ENCODE measurements at places on chromosomes 5 and 9.

DNA sequence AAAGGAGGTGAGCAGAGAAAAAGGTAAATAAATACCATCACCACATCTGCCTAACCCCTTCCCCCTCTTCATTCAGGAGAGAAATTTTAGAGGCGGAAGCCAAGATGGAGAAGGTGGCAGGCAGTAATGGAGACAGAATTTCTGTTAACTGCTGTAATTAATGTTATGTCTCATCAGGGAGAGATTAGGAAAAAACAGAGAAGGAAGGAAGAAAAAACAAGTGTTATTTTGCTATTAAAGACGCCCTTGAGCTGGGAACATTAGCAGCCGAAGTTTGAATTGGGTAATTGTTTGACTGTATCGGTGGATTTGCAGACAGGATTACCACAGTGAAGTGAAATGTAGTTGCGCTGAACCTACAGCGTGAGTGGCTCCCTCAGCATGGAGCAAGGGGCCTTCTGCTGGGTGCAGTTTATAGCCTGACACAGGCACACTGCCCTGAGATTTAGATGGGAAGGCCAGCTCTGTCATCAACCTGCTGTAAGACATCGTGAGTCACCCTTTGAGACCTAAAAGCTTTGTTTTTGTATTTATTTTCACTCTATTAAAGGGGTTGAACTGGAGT is 136.3 kb downstream of the ASTN2 start:
- DNase-seq, result no peak

DNA sequence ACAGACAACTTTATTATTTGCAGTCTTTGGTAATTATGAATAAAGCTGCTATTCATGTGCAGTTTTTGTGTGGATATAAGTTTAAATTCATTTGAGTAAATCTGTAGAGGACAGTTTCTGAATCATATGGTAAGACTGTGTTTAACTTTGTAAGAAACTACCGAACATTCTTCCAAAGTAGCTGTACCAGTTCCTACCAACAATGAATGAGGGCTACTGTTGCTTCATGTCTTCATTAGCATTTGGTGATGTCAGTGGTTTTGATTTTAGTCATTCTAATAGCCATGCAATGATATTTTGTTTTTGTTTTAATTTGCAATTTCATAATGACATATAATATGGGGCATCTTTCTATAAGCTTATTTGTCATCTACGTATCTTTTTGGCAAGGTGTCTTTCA is 501.3 kb upstream of the RORB start:
- DNase-seq, result no peak

GRCh38 chr5:142680605-142681259 is 5.2 kb downstream of the FGF1 start:
- DNase-seq, result peak; percentile 40

GRCh38 chr9:2263665-2264064 is 248.5 kb downstream of the SMARCA2 start:
- DNase-seq, result no peak

DNA sequence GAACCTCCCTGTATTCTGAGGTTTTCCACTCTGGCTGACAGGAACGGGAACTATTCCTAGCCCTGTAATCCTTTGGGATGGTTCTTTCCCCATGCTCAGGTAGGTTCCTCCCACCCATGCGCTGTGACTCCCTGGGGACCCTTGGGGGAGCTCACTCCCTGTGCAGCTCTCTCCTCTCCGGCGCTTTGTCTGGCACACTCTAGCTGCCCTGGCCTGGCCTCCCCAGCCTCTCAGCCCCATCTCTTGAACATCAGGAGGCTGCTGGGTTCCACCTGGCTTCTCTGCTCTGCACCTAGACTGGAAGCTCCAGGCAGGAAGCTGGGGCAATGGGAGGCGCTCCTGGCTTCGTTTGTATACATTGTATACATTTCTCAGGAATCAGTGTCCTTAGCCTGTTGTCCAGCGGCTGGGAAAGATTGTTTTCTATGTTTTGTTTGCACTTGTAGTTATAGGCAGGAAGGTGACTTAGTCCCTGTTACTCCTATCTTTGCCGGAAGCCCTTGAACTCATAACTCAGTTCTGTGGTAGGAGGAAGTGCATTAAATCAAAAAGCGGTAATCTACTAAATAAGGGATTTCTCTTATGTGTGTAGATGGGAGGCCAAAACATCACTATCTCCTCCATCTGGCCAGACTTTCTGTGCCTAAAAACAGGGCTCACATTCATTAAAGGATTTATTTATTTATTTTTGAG is 20.4 kb downstream of the SLC25A25 start:
- no peak for DNase-seq

GRCh38 chr5:125032286-125032685 is 285.8 kb upstream of the ZNF608 start:
- peak; percentile 15 for DNase-seq

- no peak for DNase-seq
Observed at GRCh38 chr9:107086460-107086859, 196.6 kb upstream of the RAD23B start.

- no peak for DNase-seq
Observed at GRCh38 chr9:35828716-35829083, at the start of gene FAM221B. TSS of gene FAM221B (minus strand) at chr9:35828732. CDS start at chr9:35826161, 2,571 bp downstream.

- no peak for DNase-seq
Observed at GRCh38 chr5:157606046-157606445, 30.5 kb upstream of the ADAM19 start.

GRCh38 chr9:12954441-12954840 is 179.6 kb downstream of the LURAP1L start:
- DNase-seq, result no peak

- no peak for DNase-seq
Observed at GRCh38 chr9:136848393-136849037, 694 bp upstream of the PHPT1 start.

DNA sequence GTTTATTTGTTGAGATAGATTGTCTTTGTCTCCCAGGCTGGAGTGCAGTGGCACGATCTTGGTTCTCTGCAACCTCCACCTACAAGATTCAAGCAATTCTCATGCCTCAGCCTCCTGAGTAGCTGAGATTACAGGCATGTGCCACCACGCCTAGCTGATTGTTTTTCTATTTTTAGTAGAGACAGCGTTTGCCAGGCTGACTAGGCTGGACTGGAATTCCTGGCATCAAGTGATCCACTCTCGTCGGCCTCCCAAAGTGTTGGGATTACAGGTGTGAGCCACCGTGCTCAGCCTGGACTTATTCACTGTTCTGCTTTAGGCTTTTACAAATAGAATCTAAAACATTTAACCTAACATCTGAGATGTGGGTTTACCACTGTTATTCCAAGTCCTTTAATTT is 91.3 kb downstream of the COMMD10 start:
- peak; percentile 4 for DNase-seq
